ENCODE measurements at places on chromosomes 7 and 10.

DNA sequence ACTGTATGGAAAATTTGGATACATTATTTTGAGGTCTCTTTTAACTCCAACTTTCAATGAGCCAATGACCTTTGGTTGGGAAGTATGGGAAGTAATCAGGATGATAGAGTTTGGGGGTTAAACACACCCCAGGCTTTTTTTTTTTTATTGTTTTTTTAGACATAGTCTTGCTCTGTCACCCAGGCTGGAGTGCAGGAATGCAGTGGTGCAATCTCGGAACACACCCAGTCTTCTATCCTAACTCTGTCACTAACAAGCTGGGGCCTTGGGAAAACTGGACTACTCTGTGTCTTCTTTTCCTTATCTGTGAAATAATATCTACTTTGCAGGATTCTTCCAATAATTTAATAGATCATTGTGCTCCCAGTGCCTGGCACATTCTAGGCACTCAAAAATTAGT, 37.6 kb upstream of the AGBL3 start:
- no peak overlapping the region for H3K4me3 ChIP-seq
- H3K27ac ChIP-seq: peak overlapping the region; percentile 86
- peaks cover 3% of the 10 kb centered on the region for H3K4me1 ChIP-seq

- no peak overlapping the region for H3K27ac ChIP-seq
- H3K27me3 ChIP-seq: no peaks in the 10 kb centered on the region
- H3K4me3 ChIP-seq: no peak overlapping the region
These were observed 57.2 kb upstream of the OPALIN start for GRCh38 chr10:96415891-96416554.

GRCh38 chr7:153886506-153887441, 165.4 kb upstream of the DPP6 start:
- H3K27me3 ChIP-seq: no peaks in the 10 kb centered on the region
- H3K4me1 ChIP-seq: peaks cover 24% of the 10 kb centered on the region
- peak overlapping the region; percentile 43 for H3K4me3 ChIP-seq
- H3K27ac ChIP-seq: no peak overlapping the region

DNA sequence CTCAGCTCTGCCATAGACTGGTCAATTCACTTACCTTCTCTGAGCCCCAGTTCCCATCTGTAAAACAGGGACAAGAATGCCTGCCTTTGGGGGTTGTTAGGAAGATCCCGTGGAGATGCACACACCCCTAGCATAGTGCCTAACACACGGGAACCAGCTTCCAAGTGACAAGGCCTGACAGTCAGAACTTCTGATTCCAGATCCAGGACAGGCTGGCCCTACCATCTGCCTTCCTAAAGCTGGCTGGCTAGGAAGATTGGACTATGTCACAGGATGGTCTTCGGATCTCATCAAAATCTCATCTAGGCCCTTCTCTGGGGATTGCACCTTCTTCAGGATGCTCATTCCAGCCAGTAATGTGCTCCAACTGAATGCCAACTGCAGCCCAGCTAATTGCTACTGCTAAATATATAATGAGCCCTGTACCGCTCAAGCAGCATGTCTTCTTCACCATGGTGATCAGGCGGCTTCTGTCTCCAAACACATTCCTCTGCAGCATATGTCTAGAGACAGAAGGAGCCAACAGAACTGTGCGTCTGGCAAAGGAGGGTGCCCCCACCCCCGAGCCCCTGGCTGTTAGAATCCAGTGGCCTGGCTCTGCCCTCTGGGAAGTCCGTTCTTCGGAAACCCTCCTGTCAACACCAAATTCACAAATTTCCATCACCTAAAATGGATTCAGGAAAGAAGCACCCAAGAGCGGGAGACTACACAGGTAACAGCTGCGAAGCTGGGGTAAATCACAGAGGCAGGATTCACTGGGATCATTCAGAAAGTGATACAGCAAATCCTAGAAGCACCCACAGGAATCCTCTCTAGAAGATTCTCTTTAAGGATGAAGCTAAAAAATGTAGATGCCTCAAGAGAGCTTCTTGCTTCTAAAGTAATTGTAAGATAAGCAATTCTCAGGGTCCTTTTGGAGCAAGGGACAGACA, 142.1 kb upstream of the EEPD1 start:
- no peaks in the 10 kb centered on the region for H3K27me3 ChIP-seq
- no peak overlapping the region for H3K27ac ChIP-seq
- no peak for DNase-seq

- H3K27ac ChIP-seq: peak overlapping the region; percentile 60
- no peaks in the 10 kb centered on the region for H3K36me3 ChIP-seq
These were observed 193.1 kb upstream of the SEMA3C start for GRCh38 chr7:81111781-81112540.

DNA sequence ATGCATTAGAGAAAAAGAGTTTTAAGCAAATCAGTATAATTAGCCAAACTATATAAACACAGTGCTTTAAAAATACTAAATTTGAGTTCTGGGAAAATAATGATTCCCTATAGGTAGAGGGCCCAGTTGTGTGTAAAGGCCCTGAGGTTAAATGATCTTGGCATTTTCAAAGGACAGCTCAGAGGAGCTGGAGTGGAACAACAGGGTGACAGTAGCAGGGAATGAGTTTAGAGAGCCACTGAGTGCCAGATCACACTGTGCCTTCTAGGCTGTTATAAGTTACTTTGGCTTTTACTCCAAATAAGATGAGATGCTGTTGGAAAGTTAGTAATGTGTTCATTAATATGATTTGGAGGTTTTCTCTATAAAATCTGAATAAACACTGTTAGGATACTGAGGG, 34.6 kb downstream of the VWDE start:
- no peaks in the 10 kb centered on the region for H3K4me1 ChIP-seq
- H3K36me3 ChIP-seq: no peaks in the 10 kb centered on the region
- no peaks in the 10 kb centered on the region for H3K27me3 ChIP-seq
- DNase-seq: no peak
- no peak overlapping the region for H3K27ac ChIP-seq

DNA sequence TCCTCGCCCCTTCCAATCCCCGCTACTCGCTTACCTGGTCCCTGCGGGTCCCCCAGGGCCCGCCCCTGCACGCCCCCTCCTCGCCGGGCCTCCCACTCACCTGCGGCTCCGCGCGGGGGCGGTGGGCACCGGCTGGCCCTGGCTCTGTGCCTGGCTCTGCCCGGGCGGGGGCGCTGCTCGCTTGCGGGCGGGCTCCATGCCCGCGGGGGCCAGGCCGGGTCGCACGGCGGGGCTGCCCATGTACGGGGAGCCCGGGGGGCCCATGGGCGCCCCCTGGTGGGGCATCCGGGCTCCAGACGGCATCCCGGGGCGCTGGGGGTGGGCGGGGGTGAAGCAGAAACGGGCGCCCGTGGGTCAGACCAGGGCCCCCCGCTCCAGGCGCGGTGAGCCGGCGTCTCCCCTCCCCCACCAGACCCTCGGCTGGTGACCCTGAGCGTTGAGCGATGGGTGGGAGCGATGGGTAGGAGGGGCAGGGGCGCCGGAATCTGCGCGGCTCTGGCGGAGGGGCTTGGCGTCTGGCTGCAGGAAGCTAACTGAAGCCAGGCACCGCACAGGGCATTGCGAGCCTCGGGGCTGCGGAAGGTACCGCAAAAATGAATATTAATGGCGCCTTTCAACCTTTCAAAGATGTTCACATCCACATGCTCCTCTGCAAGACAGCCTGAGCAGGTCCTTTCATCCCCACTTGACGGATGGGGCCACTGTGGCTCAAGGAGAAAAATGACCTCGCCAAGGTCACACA, 3.0 kb downstream of the SMARCD3 start:
- H3K4me3 ChIP-seq: peak overlapping the region; percentile 26
- H3K27me3 ChIP-seq: peaks cover 6% of the 10 kb centered on the region
- peaks cover 68% of the 10 kb centered on the region for H3K4me1 ChIP-seq
- H3K36me3 ChIP-seq: peaks cover 21% of the 10 kb centered on the region

DNA sequence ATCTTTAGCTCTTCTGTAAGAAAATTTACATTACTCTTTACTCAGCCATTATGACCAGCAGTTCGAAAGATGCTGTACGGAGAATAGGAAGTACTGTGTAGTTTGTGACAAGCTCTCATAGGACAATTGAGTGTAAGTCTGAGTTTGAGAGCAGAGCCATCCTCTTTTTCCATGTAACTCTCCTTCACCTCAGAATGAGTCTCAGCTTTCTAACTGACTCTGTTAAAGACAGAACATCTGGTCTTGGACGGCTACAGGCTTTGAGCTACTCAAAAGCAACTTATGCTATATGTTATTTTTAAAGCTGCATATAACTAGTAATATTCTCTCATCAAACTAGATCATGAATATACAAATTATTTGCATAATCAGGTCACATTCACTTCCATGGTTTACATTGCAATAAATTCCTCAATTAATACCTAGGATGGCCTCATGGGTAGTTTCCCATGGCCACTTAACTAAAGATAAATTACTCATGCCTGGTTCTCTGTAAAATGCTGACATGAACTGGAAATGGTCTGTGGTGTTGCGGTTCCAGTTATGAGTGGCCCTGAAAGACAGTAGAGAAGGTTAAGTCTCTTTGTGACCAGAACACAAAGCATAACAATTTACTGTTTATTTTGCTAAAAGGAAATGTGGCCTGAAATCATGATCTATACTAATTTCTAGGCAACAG, 358.7 kb downstream of the PHF14 start:
- H3K27ac ChIP-seq: no peak overlapping the region
- no peaks in the 10 kb centered on the region for H3K4me1 ChIP-seq
- no peaks in the 10 kb centered on the region for H3K36me3 ChIP-seq
- no peak overlapping the region for H3K4me3 ChIP-seq

- no peaks in the 10 kb centered on the region for H3K27me3 ChIP-seq
- H3K4me3 ChIP-seq: no peak overlapping the region
- H3K27ac ChIP-seq: no peak overlapping the region
- no peaks in the 10 kb centered on the region for H3K4me1 ChIP-seq
These were observed 96.0 kb downstream of the GATA3 start for GRCh38 chr10:8150401-8150905.

DNA sequence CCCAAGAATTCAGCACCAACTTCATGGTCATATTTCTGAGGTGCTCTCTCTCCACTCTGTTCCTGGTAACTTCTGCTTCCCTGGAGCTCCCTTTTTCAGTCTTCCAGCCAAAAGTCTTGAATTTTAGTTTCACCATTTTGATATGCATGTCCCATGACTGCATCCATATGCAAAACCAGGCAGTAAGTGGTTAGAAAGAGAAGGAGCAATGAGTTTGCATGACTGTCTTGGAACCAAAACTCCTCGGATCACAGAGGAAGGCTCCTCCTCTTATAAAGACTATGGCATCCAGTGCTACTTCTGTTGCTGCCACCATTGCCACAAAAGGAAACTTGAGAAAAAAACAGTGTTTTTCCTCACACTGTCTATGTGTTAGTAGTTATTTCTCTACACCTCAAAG, 269.1 kb upstream of the GLI3 start:
- H3K36me3 ChIP-seq: no peaks in the 10 kb centered on the region
- no peak overlapping the region for H3K27ac ChIP-seq
- H3K27me3 ChIP-seq: no peaks in the 10 kb centered on the region
- H3K4me1 ChIP-seq: no peaks in the 10 kb centered on the region
- no peak for DNase-seq

GRCh38 chr7:124255041-124255655, 222.3 kb upstream of the TMEM229A start:
- no peak for DNase-seq
- no peak overlapping the region for H3K27ac ChIP-seq
- H3K4me1 ChIP-seq: no peaks in the 10 kb centered on the region
- no peaks in the 10 kb centered on the region for H3K36me3 ChIP-seq
- no peaks in the 10 kb centered on the region for H3K27me3 ChIP-seq
- H3K4me3 ChIP-seq: no peak overlapping the region

GRCh38 chr10:22647244-22647643, 67.1 kb downstream of the PIP4K2A start:
- H3K27me3 ChIP-seq: no peaks in the 10 kb centered on the region
- H3K4me3 ChIP-seq: no peak overlapping the region
- no peak for DNase-seq
- H3K27ac ChIP-seq: no peak overlapping the region
- H3K36me3 ChIP-seq: no peaks in the 10 kb centered on the region

- H3K27me3 ChIP-seq: no peaks in the 10 kb centered on the region
- H3K4me1 ChIP-seq: peaks cover 36% of the 10 kb centered on the region
- H3K36me3 ChIP-seq: no peaks in the 10 kb centered on the region
- H3K4me3 ChIP-seq: no peak overlapping the region
- H3K27ac ChIP-seq: peak overlapping the region; percentile 65
- no peak for DNase-seq
These were observed 124.5 kb downstream of the SLC16A9 start for GRCh38 chr10:59585046-59585700.

DNA sequence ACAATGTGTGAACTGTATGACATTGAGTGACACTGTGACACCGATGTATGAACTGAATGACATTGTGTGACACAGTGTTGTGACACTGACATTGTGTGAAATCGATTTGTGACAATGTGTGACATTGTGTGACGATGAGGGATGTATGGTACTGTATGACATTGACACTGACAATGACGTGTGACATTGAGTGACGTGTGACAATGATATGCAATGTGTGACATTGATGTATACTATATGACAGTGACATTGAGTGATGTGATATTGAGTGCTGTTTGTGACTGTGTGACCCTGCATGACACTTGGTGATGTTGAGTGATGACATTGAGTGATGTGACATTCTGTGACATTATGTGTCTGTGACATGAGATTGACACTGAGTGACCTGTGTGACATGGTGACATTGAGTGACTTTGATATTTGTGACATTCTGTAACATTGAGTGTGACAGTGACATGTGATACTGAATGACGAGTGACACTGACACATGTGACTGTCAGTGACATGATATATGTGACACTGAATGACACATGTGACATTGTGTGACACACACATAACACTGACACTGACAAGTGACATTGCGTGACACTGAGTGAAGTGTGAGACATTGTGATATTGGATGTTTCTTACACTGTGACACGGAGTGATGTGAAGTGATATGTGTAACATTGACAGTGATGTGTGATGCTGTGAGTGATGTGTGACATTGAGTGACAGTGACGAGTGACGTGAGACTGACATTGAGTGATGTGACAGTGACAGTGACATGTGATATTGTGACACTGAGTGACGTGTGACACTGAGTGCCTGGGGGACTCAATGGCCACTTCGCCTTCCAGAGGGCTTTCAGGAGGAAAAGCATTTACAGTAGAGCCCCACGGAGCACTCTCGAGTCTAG, 167.5 kb downstream of the PRKAG2 start:
- H3K27me3 ChIP-seq: no peaks in the 10 kb centered on the region
- H3K4me3 ChIP-seq: no peak overlapping the region
- H3K36me3 ChIP-seq: no peaks in the 10 kb centered on the region
- H3K4me1 ChIP-seq: peaks cover 24% of the 10 kb centered on the region

GRCh38 chr10:95513008-95513589, 48.1 kb downstream of the SORBS1 start:
- H3K27me3 ChIP-seq: no peaks in the 10 kb centered on the region
- peak overlapping the region; percentile 98 for H3K27ac ChIP-seq
- no peaks in the 10 kb centered on the region for H3K36me3 ChIP-seq
- peaks cover 98% of the 10 kb centered on the region for H3K4me1 ChIP-seq
- no peak for DNase-seq

Data from sigmoid colon (tissue), 7 donors.